A549 treated with DMSO at 1 μM for 4 hours (cell line): ENCODE measurements at places on chromosomes 5 and 9. TPM values are rescaled to one million over a fixed set of nuclear protein-coding genes. Genes with fewer than 3 reads are reported as not detected.

The ADAMTS2 gene
- total RNA-seq: 0.07 to 0.18 TPM (median 0.11 TPM) in 5 replicates

The SCGB3A2 gene
- not detected in 5 replicates for total RNA-seq

The WDR38 gene
- 0.07 to 0.15 TPM (median 0.09 TPM) in 3 of 5 replicates, not detected in the others for total RNA-seq

The CDH9 gene
- total RNA-seq: not detected in 5 replicates

The ROPN1L gene
- 1.00 to 2.9 TPM (median 2.1 TPM) in 5 replicates for total RNA-seq

The TCF7 gene
- total RNA-seq: 17.0 to 20.7 TPM (median 17.1 TPM) in 5 replicates
